ENCODE measurements at places on chromosomes 12 and 14. TPM values are rescaled to one million over a fixed set of nuclear protein-coding genes. Genes with fewer than 3 reads are reported as not detected.

- DNase-seq, result no peak
Measured at GRCh38 chr14:95875831-95876760, 536 bp upstream of the TUNAR start.

DNA sequence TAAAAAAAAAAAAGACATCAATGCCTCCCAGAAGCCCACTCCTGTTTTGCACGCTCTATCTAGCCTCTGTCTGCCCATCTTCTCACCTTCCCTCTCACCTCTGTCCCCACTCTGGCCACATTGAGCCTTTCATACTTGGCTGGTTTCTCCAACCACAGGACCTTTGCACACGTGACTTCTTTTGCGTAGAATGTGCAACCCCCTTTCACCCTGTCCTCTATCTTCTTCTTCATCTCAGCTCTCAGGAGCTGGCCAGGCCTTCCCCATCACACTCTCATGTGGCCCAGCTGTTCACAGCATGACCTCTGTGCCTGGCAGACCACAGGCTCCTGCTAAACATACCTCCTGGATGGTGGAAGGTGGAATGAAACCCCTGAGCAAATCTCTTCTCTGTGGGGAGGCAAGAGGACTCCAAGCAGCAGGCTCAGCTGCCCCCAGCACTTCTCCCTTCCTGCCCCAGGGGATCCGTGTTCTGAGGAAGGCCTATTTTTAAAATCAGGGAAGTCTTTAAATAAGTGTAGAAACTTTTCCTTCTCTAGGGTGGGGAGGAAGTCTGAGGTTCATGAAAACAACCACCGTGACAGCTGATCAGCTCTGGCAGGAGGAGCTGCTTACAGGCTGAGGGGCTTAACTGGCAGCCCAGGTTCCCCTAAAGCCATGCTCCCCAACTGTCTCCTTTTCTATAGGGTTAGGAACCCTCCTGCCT is 11.6 kb downstream of the HVCN1 start:
- no peak for DNase-seq

Gene SAMD15
- total RNA-seq, result 0.40 TPM

Gene KRT3
- 0.06 TPM for total RNA-seq

DNA sequence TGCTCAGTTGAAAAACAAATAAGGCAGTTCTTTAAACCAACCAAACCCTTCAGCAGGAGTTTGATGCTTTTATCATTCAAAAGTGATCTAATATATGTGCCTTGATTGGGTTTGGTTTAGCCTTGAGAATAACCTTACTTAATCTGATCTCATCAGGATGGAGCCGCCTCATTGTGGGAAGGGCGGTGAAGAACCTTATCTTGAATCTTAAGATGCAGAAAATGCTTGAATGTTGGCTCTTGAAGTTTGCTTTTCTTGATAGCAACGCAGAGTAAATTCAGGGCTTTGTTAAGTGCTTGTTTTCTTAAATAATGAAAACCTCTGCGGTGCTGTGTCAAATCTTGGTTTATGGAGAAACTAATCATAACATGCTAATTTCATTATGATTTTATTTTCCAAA is 138.2 kb downstream of the MON2 start:
- no peak for DNase-seq

Gene ACRBP
- not detected for total RNA-seq

GRCh38 chr12:13176256-13176655 is 20.3 kb upstream of the EMP1 start:
- no peak for DNase-seq

GRCh38 chr12:105750096-105750495 is 388.7 kb downstream of the NUAK1 start:
- no peak for DNase-seq

DNA sequence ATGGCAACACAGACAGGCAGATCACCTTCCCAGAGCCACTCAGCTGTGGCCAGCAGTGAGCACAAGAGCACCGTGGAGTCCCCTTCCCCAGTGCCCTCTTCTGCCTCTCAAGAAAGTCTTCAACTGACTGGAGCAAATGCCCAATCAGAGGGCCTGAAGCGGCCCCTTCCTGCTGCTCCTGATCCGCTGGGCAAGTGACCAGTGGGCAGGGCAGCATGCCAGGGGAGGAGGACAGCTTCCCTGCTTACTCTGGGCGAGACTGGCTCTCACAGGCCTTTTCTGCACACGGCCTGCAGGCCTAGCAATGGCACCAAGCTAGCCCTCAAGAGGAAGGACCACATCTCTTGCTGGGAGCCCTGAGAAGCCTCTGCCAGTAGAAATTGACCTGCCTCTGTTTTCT is 890 bp downstream of the KRT71 start:
- DNase-seq, result no peak

- DNase-seq, result no peak
Measured at GRCh38 chr12:30794020-30794419, 39.3 kb upstream of the CAPRIN2 start.

- DNase-seq, result no peak
Measured at GRCh38 chr14:54931101-54931500, 28.5 kb upstream of the GCH1 start.

DNA sequence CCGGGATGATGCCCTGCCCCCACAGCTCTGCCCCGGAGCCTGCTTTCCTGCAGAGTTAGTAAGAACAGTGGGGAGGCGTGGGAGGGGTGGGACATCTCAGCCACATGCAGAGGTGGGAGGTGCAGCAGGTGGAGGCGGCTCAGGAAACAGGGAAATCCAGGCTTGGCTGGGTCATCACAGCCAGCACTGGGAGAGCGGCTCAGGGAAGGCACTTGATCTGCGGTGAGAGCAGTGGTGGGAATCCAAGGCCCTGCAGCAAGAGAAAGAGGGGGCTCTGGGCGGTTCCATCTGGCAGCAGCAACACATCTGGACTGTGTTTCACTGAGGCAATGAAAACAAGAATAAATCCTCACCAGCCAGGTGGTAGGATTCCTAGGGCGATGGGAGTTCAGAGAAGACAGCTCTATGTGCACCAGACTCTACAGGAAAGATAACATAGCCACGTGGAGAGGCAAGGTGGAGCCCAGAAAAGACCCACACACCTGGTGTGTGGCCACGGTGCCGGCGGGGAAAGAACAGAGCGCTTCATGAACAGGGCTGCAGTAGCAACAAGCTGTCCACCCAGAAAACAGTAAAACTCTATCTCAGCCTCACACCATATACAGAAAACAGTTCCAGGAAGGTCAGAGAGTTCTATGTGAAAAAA is 57.6 kb downstream of the CCDC85C start:
- DNase-seq, result no peak

DNA sequence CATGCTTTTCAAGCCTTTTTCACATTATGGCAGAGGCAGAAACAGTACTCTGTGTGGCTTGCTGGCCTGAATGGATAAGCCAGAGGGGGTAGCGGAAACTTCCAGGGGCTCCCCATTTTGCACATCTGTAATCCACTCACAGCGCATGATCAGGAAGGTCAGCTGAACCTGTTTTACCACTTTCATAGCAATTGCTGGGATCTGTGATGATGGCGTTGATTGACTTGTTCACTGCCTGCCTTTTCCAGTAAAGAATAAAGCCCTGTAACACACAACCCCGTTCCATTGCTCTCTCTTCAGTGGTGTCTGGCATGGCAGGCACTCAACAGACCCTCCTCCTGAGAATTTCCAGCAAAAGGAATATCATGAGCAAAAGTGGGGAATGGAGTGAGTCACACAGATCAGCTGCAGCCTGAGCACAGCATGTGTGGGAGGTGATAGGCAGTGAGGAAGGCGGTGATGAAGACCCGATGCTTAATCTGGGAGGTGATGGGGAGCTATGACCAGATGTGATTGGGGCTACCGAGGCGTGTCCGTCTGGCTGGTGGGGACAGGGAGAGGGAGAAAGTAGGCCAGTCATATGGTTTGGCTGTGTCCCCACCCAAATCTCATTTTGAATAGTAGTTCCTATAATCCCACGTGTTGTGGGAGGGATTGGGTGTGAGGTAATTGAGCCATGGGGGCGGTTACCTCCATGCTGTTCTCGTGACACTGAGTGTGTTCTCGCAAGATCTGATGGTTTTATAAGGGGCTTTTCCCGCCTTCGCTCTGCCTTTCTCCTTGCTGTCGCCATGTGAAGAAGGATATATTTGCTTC is 44.7 kb upstream of the CHST11 start:
- DNase-seq, result no peak

- no peak for DNase-seq
Measured at GRCh38 chr14:105141026-105141425, 27.6 kb downstream of the JAG2 start.

Gene GPRC5A
- total RNA-seq, result 142 TPM

Gene ADGRD1
- not detected for total RNA-seq

Gene SLC10A1
- not detected for total RNA-seq

Gene CCDC177
- total RNA-seq, result not detected

DNA sequence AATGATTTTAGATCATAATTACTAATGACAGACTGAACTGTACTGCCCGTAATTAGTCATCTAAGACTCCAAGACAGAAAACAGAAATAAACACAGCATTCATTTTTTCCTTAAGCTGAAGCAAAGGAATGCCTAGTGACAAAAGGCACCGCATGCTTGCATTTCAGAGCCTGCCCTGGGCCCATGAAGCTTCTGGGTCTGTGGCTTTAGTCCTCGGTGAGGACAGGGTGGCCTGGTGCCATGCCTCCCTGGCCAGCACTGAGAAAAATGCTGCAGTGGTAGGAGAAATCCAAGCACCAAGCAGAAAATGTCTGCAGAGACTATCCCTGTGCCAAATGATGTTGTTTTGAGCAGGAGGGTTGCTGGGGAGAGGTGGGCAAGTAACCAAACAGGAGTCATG is 171.6 kb downstream of the CALM1 start:
- no peak for DNase-seq

Gene NDUFA12
- total RNA-seq, result 193 TPM

- DNase-seq, result no peak
Measured at GRCh38 chr12:47111392-47111778, 31.6 kb upstream of the AMIGO2 start.

DNA sequence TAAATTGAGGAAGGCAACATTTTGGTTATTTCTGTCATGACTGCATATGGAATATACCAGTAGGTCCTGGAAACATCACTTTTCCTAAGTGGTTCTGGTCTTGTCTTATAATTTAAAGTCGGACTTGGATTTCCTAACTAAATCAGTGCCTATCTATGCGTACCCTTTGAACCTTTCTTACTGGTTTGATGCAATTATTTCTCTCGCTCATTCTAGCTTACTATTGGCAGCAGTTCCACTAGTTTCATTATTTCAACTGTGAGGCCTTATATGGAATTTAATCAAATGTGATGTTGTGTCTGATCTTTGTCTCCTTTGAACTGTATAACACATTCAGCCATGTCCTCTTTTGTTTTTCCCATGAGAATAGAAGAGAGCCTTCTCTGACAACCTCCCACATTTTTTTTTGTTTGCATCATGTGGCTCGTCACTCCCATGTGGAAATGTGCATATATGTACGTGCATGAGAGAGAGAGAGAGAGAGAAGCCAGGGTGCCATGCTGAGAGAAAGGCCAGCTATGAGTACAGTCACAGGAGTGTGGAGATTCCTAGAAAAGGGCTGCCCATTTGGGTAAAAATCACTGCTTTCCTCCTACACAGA is 48.0 kb downstream of the AKAP6 start:
- DNase-seq, result no peak

- no peak for DNase-seq
Measured at GRCh38 chr14:91918186-91918883, 29.2 kb downstream of the FBLN5 start.

Gene KRT78
- not detected for total RNA-seq

GRCh38 chr12:57094208-57095160 is 5.6 kb downstream of the NAB2 start:
- no peak for DNase-seq

Gene PRB2
- total RNA-seq, result not detected

Gene PTPRR
- total RNA-seq, result 0.46 TPM

DNA sequence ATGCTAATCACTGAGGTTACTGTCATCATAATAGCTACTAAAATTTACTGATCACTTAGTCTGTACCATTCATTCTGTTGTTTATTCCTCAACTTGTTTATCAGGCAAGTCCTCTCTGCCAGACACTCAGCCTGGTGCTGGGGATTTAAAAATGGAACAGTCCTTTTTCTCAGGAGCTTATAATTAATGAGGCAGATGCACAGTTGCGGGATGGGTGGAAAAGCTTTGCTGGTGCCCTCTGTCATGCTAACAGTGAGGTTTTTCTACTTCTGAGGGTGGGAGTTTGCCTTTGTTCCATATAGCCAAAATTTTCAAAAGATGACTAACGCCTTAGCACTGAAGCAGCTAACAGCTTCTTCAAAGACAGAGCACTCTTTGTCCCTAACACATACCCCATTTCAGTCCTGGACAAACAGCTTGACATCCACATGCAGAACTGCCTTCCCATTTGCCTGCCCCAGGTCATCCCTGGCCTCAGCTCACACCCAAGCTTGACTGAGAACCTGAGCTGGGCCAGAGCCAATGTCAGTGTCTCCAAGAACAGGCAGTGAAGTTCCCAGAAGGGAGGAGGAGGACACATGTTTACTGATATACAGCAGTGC is 30.8 kb upstream of the HSPB8 start:
- DNase-seq, result no peak

DNA sequence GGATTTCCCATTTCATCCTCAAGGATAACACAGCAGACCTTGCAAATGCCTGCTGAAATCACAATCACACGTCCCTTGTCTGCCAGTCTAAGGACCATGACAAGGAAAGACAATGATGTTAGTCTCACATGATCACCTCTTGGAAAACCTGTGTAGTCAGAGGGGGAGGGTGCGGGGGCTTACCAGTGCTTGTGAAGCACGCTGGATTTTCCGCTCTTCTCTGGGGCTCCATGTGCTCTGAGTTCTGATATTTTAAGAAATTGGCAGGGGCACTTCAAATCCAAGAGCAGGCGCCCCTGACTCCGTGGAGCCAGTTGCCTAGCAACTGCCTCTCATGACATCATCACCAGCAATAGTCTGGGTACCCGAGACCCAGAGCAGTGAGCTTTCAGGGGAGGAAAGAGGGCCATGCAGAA is 200.9 kb upstream of the C14orf180 start:
- no peak for DNase-seq

DNA sequence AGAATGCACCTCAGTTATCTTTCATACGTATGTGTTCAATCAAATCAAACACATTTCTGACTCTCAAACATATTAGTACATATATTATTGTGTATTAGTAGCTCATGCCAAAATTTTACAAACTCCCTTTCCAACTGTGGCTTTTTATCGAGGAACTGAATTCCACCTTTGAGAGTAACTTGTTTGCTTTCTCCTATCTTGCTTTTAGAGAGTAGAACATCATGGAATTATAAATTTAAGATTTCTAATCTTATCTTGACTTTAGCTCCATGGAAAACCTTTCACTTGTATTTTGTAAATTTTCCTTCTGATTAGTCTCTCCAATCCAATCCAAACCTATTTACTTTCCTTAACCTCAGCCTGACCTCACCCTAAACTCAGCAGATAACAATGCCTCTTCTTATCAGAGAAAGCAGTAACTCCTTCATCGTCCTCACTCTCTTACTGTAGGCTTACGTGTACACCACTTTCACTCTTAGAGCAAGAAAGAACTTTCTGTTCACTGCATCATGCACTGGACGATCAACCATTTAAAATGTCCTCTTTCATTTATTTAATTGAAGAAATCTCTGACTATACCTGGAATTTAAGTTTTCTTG is 164.5 kb downstream of the TMTC3 start:
- no peak for DNase-seq
